ENCODE measurements at places on chromosomes 11 and 22.

DNA sequence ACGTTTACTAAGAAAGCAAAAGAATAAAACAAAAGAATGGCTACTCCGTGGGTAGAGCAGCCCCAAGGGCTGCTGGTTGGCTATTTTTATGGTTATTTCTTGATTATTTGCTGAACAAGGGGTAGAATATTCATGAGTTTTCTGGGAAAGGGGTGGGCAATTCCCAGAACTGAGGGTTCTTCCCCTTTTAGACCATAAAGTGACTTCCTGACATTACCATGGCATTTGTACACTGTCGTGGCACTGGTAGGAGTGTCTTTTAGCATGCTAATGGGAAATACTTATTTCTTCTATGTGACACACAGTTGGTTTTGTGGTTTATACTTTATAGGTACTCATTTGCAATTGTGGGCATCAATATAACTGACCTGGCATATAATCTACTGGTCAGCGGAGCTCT, 56.3 kb downstream of the SLN start:
- DNase-seq = no peak

- DNase-seq = no peak
Observed at GRCh38 chr22:50011447-50012210, 936 bp downstream of the IL17REL start.

GRCh38 chr11:106400949-106401570, 323.6 kb downstream of the AASDHPPT start:
- DNase-seq = peak; percentile 27

DNA sequence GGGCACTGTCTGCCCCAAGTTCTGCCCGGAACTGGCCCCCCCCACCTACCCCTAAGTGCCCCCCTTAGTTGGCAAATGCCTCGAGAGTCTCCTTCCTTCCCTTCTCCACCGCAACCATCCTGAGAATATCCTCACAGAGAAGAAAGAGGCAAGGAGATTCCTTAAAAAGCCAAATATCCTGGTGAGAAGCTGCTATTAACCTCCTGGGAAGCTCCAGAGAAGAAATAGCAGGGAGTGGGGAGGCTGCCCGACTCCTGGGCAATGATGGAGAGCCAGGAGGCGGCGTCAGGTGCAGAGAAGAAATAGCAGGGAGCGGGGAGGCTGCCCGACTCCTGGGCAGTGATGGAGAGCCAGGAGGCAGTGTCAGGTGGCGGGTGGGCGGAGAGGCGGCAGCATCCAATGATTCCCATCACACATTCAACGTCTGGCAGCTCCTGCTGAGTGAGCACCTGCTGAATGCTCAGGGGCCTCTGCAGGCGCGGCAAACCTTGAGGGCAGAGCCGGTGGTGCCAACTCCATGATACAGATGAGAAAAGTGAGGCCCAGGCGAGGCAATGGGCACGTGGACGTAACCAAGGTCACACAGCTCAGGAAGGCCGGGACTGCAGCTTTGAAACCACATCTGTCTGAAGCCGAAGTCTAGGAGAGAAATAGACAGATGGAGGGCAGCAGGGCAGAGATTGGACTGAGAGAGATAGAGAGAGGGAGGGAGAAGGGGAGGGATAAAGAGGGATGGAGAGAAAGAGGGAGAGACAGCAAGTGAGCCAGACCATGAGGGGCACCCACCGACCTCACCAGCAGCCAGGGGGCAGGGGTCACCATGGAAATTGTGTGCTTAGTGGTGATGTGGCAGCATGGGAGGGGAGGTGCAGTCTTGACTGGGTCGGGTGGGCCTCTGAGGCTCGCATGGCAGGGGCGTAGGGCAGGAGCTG, 58.3 kb downstream of the CYTH4 start:
- no peak for DNase-seq

All from GM23248 (cell line).